ENCODE measurements at places on chromosomes 4 and X. TPM values are rescaled to one million over a fixed set of nuclear protein-coding genes. Genes with fewer than 3 reads are reported as not detected.

BEX3 gene
- total RNA-seq = 5.3 TPM

MAGEB10 gene
- total RNA-seq = not detected

CHRNA9 gene
- total RNA-seq = not detected

GRIA2 gene
- total RNA-seq = not detected

CT45A9 gene
- not detected for total RNA-seq

DNAAF6 gene
- total RNA-seq = not detected

ZNF157 gene
- 0.15 TPM for total RNA-seq

GAB3 gene
- 32.1 TPM for total RNA-seq

CLDN2 gene
- total RNA-seq = not detected

POU3F4 gene
- not detected for total RNA-seq

CMC4 gene
- total RNA-seq = 1.3 TPM
